HepG2 (cell line): ENCODE measurements at places on chromosomes 1 and 21. TPM values are rescaled to one million over a fixed set of nuclear protein-coding genes. Genes with fewer than 3 reads are reported as not detected.

- DNase-seq = no peak
These were observed 4.1 kb upstream of the ITGB2 start for GRCh38 chr21:44924606-44925377.

DNA sequence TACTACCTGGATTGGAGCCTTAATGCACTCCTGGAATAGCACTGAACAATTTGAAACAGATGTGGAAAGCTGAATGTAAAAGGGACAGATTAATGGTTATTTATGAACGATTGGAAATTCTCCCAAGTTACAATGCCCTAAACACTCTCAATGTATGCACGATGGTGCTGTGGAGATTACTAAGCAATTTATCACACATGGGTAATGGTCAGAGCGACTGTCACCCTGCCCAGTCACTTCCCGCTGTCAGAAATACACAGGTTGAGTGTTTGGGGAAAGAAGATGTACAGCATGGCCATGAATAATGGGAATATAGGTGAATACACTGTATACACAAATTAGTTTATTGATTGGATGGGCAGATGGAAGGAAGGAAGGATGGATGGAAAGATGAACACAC, 342.4 kb downstream of the VAV3 start:
- DNase-seq = no peak

- DNase-seq = peak; percentile 23
These were observed 249.3 kb downstream of the BACH1 start for GRCh38 chr21:29547998-29548397.

DNA sequence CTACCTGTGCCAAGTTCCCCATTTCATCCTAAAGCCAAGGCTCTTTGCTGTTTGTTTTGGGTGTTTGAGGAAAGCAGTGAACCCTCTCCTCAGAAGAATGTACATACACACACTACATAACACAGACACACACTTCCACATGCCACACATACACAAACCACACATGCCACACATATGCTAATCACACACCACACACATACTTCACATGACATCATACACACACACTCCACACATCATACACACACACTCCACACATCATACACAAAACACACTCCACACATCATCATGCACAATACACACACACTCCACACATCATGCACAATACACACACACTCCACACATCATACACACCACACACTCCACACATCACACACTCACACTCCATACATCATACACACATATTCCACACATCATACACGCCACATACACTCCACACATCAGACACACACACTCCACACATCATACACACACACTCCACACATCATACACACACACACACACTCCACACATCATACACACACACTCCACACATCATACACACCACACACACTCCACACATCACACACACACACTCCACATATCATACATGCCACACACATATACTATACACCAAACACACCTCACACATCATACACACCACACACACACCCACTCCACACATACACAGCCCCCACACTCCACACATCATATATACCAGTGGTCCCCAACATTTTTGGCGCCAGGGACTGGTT, 22.7 kb upstream of the ZNF436 start:
- no peak for DNase-seq

DNA sequence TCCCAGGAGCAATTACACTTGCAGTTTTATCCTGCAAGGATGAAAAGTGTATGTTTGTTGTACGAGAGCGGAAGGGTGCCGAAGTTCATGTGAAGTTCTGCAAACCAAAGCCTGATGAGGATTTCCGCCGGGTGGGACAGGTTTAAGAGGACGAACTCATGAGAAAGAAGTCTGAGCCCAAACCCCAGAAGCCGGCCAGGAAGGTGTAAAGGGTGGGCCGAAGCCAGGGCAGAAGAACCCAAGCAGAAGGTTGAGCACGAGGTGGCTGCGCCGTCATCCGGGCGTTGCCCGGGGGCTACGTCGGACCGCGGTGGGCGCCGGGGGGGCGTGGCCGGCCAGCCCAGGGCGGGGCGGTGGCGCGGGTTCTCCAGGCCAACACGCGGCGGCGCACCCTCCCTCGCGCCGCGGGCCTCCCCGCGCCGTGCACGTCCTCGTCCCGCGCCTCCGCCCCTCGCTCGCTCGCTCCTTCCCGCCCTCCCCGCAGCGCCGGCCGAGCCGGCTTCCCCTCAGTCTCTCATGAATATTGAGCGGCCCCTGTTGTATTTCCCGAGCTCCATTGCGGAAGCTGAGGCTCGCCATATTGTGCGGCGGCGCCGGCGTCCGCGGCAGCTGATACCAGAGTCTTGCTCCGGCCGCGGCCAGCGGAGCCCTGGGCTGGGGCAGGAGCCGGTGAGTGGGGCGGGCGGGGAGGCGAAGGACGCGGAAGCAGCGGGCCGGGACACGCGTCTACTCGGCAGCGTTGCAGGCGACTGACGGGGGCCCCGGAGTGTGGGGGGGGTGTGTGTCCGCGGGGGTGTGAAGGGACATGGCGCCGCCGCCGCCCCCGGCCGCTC, at the start of gene RNF2:
RNF2 (plus strand) TSS at position 578 of the 833 bp plus-strand sequence. CDS start 41,996 bp downstream, outside the sequence.
- DNase-seq = peak; percentile 65

GRCh38 chr21:28944296-28944695, 48.4 kb downstream of the LTN1 start:
- DNase-seq = peak; percentile 14

GRCh38 chr1:248858096-248858890, 592 bp downstream of the ZNF692 start:
- peak; percentile 63 for DNase-seq

DNA sequence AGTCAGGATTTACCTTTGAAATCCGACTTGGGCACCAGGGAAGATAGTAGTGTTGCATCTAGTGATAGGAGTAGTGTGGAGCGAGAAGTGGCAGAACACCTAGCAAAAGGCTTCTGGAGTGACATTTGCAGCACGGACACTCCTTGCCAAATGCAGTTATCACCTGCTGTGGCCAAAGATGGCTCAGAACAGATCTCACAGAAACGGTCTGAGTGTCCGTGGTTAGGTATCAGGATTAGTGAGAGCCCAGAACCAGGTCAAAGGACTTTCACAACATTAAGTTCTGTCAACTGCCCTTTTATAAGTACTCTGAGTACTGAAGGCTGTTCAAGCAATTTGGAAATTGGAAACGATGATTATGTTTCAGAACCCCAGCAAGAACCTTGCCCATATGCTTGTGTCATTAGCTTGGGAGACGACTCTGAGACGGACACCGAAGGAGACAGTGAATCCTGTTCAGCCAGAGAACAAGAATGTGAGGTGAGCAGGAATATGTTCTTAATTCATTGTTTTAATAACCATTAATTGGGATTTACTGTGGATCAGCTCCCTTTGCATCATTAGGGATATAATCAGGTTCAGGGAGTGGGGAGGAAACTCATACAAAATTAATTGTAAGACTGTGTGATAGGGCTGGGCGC, 28.3 kb downstream of the BACH1 start:
- no peak for DNase-seq

- no peak for DNase-seq
These were observed 118.3 kb downstream of the NUF2 start for GRCh38 chr1:163440090-163440489.

- DNase-seq = no peak
These were observed 35.0 kb downstream of the TMCC2 start for GRCh38 chr1:205262731-205263171.

GRCh38 chr1:152461544-152461943, 47.5 kb upstream of the CRNN start:
- DNase-seq = peak; percentile 61

- no peak for DNase-seq
These were observed 63.4 kb upstream of the PPP2R5A start for GRCh38 chr1:212221801-212222200.

DNA sequence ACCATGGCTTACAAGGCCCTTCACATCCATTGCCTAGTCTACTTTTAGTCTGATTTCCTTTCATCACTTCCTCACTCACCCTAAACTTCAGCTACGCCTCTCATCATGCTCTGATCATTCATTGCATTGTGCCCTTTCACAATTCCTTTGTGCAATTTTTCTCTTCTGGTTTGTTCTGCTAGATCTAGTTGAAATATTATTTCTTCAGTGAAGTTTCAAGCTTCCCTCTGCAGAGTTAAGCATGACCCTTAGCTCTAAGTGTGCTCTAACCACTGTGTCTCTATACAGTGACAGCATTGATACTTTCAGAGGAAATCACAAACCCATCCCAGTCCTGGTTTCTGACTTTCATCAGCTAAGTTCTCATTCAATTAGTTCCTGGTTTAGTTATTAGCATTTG, 166.1 kb downstream of the PLA2G4A start:
- no peak for DNase-seq

GRCh38 chr1:78045926-78046778, at the start of gene GIPC2:
TSS of gene GIPC2 (plus strand) at chr1:78045966. CDS start at chr1:78046095, 129 bp downstream.
- DNase-seq = peak; percentile 31

GRCh38 chr1:15245593-15246360, 1.2 kb upstream of the FHAD1 start:
- no peak for DNase-seq

DNA sequence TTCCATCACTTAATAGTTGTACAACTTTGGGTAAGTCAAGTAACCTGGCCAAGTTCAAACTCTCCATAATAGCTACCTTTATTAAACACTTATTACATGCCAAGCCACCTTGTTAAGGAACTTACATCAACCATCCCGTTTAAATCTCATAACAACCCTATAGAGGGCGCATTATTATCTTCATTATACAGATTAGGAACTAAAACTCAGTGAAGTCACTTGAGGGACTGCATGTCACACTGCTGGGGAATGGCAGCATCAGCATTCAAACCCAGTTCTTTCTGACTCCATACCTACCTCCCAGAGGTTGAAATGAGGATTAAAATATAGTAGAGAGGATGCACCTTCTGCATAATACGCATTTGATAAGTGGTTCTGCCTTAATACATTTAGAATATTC, 47.1 kb upstream of the PLA2G2C start:
- peak; percentile 11 for DNase-seq

DNA sequence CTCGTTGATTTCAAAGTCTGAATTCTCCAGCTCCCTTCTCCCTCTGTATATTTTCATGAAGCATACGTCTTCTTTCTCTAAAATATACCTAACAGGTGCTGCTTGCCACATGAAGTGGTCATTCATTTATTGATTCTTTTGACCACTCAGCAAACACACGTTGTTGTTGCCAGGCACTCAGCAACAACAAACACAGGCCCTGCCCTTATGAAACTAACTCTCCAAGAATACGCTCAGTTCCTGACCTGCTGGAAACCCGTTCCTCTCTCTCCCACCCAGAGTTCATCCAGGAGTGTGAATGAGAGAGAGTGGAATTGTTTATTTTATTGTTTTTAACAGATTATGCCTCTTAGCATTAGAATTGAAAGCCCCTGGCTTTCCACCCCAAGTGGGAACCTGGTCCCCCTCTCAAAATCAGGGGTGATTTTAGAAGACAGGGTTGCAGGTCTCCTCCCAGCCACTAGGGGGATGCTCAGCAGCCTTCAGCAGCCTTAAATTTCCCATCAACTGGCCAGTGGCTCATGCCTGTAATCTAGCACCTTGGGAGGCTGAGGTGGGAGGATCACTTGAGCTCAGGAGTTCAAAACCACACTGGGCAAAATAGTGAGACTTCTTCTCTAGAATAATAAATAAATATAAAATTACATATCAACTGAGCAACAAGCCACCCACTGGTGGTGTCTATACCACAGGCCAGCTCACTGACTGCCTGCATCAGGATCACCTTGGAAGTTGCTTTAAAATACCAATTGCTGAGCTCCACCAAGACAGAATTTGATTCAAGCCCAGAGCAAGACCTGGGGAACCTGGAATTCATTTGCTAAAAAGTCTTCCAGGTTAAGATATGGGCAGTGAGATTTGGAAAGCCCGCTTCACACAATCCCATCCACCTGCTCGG, 181.0 kb upstream of the KLHDC7A start:
- DNase-seq = peak; percentile 13

DNA sequence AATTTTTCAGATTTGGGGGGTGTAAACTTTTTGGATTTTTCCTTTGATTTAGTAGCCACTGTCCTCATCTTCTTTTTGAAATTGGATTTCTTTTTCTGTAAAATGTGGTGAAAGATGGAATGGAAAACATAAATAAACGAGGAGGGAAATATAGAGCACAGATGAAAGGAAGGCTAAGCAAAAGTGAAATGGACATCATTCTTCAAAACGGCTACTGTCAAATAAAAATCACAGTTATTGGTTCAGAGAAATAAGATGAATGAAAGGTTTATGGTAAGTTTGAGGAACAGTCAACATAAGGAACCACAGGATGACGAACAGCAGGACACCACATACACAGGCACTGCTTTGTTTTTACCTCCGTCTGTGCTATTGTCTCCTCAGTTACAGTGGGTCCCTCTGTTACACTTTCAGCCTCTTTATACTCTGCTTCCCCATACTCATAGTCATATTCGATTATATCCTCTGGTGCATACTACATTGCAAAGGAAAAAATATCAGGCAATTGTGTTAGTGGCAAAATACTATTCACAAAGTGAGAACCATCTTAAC, 82.4 kb downstream of the COL11A1 start:
- DNase-seq = no peak

ZFP69B gene
- 7.7 and 10.8 TPM in 2 replicates for total RNA-seq

PTGER3 gene
- not detected in 2 replicates for total RNA-seq

C1orf167 gene
- not detected in 2 replicates for total RNA-seq

OR6N1 gene
- not detected in 2 replicates for total RNA-seq

GJB5 gene
- not detected in 2 replicates for total RNA-seq

AXDND1 gene
- 0.14 and 0.40 TPM in 2 replicates for total RNA-seq

EFNA3 gene
- 1.0 and 1.6 TPM in 2 replicates for total RNA-seq

PDE4B gene
- not detected in 2 replicates for total RNA-seq

CELA3A gene
- not detected in 2 replicates for total RNA-seq

KRTAP19-1 gene
- total RNA-seq = not detected in 2 replicates

TMPRSS15 gene
- total RNA-seq = not detected in 2 replicates
